ENCODE measurements at places on chromosomes 2 and 18.

DNA sequence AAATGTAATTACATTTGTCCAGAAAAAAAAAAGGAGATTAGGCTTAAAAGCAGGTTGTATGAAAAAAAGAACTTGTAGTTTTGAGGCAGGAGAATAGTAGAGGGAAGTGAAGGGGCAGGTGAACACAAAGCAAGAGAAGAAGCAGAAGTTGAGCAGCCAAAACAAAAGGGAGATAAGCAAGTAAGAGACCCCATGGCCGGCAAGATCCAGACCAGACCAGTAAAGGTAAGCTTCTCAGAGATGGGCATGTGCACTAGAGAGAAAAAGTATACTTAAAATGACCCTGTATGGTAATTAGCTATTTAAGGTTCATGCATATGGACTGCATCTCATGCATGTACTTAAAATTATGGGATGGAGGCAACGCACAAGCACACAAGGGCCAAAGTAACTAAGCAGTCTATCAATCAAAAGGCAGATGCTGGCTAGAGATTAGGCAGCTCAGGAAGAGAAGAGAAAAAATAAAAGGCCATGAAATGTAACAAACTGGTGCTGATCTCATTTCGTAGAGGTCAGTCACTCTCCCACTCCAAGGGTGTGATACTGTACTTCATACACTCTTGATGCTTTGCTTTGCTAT is 9.7 kb downstream of the SIGLEC15 start:
- DNase-seq = no peak

DNA sequence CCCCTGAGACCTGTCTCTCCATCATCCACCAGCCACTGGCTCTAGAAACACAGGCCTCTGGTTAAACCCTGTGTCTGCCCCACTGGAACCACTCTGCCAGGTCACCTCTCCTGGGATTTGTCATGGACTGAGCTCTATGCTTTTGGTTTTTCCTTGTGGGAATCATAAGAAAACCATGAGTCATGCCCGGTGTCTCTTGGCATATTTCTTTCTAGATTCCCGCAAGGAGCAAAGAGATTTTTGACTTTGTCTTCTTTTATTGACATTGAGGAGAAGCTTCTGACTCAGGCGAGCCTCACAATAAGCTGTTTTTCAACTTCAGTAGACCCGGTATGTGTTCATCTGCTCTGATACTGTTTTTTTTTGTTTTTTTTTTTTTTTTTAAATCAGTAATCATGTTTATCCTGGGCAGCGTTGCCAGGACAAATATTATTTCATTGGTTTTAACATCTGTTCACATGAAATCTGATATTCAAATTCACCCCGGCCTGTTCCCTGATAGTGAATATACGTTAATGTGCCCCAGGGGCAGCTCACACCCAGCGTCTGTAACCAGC is 207.1 kb downstream of the ACKR3 start:
- no peak for DNase-seq

DNA sequence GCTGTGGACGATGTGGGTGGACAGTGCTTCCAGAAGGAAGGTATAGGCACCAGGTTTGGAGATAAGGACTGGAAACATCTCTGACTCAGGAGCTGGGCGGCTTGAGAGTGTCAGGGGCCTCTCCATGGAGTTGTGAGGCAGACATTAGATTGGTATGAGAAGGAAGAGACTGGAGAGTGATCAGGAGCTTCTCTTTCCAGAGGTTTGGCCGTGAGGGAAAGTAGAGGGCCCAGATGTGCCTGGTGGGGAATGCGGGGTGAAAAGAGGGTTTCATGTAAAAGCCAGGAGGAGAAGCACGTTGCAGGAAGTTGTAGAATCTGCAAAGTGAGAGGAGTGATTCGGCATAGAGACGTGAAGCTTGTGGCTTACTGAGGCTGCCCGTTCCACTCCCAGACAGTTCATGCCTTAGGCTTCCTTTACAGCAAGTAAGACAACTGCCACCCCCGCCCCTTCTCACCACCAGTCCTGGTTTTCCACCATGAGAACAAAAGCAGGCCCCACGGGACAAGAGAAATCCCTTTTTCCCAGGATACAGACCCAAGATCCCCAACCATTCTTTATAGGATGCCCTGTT is 166.3 kb upstream of the HDAC4 start:
- DNase-seq = no peak

GRCh38 chr2:175001566-175001965 is 3.6 kb downstream of the CHN1 start:
- DNase-seq = no peak

GRCh38 chr18:53441761-53442414 is 782.6 kb downstream of the MBD2 start:
- DNase-seq = no peak

DNA sequence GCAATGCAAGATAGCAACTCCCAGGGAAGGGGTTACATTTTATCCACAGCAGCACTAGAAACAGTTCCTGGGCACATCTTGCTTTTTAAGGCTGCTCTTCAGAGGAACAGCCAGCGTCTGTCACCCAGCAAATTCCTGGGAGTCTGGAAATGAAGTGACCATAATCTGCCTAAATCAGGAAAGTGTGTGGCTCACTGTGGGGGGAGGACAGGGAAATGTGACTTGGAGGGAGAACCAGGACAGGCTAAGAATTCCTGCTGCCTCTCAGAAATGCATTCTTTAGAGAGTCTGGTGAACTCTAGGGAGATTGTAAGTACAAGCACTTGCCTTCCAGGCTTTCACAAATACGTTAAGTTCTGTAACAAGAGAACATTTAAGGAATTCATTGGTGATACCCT is 364.3 kb upstream of the SPHKAP start:
- DNase-seq = no peak

- no peak for DNase-seq
Measured at GRCh38 chr2:69272803-69273471, 114.1 kb downstream of the GFPT1 start.

GRCh38 chr2:70357684-70358071 is 55.8 kb upstream of the FAM136A start:
- DNase-seq = no peak

DNA sequence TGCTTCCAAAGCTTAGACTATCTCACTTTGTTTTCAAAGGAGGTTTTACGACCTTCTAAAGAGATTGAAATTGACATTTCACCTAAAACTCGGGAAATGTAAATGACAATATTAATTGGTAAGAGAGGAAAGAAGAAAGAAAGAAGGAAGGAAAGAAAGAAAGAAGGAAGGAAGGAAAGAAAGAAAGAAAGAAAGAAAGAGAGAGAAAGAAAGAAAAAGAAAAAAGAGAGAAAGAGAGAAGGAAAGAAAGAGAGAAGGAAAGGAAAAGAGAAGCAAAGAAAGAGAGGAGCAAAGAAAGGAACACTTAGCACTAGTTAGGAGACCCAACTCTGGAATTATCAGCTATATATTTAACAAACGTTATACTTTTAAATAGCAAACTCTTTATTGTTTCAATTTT is 3.7 kb downstream of the GKN1 start:
- DNase-seq = no peak

- no peak for DNase-seq
Measured at GRCh38 chr2:127638361-127639110, 7.4 kb upstream of the GPR17 start.

- no peak for DNase-seq
Measured at GRCh38 chr2:104844807-104845551, 8.9 kb upstream of the POU3F3 start.

DNA sequence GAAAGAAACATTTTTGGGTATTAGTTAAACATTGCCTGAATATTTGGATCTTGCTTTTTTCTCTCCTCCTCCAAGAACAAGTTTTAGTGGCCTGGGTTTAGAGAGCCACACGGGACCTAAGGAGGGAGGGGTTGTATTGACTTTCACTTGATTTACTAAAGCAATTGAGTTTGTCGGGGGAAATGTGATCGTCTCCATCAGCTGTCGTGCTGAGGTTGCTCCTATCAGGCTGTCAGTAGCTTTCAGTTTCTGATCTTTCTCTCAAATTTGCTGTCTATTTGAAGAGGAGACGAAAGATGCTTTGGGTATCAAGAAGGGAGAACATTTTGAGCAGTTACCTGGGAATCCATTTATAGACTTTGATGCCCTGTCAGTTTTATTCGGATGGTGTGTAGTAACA is 106.0 kb downstream of the SETBP1 start:
- no peak for DNase-seq

GRCh38 chr2:219962801-219963200 is 335.4 kb downstream of the SLC4A3 start:
- DNase-seq = no peak

- DNase-seq = no peak
Measured at GRCh38 chr18:47163241-47163640, 12.9 kb downstream of the IER3IP1 start.

DNA sequence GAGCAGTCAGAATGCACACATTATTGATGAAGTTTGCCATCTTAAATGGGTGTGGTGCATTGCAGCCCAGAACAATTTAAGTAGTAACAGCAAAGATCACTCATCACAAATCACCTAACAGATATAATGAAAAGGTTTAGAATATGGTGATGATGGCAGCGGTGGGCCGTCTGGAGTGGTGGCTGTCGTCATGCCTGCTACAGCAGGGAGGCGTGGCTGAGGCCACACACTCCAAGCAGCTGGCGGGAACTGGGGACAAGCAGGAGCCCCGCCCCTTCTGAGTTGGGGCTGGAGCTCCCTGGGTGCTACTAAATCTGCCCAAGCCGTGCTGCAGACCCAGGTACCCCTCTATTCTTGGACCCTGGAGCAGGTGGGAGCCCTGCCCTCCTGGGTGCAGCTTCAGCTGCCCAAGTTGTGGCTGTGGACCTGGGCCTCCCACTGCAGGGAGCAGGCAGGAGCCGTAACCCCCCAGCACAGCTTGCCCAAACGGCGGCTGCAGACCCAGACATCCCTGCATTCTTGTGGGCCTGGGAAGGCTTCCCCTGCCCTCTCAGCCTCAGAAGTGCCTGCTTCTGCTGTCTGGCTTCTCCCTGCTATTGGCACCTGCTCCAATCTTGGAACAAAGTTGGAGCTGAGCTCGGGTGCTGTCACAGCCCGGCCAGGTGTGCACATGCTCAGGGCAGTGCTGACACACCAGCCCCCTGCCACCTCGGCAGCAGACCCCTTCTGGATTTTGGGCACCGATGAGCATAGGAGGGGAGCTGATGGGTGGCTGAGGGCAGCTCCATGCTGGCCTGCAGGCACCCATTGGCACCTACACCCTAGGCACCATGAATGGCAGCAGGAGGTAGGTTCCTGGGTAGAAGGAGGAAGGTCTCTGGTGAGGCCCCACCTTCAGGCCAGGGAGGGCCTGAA is 149.3 kb downstream of the EHBP1 start:
- no peak for DNase-seq

- no peak for DNase-seq
Measured at GRCh38 chr2:101111917-101112771, 39.0 kb downstream of the TBC1D8 start.

GRCh38 chr2:192166946-192167345 is 27.8 kb downstream of the TMEFF2 start:
- DNase-seq = no peak

DNA sequence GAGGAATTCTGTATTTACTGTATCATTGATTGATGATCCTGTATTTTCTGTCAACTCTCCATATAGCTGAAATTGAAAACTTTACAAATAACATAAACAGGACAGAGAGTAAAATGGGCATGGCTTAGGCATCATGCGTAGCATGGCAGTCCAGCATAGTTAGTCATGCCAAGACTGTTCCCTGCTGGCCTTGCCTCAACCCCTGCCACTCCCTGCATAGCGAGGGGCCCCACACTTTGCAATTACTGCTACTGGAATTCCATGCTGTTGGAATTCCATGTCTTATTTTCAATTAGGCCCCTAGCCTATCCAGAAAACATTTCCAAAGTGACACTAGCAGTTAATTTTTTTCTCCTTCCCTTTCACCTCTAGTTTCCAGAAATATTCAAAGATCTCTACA is 15.1 kb upstream of the SOX11 start:
- no peak for DNase-seq

DNA sequence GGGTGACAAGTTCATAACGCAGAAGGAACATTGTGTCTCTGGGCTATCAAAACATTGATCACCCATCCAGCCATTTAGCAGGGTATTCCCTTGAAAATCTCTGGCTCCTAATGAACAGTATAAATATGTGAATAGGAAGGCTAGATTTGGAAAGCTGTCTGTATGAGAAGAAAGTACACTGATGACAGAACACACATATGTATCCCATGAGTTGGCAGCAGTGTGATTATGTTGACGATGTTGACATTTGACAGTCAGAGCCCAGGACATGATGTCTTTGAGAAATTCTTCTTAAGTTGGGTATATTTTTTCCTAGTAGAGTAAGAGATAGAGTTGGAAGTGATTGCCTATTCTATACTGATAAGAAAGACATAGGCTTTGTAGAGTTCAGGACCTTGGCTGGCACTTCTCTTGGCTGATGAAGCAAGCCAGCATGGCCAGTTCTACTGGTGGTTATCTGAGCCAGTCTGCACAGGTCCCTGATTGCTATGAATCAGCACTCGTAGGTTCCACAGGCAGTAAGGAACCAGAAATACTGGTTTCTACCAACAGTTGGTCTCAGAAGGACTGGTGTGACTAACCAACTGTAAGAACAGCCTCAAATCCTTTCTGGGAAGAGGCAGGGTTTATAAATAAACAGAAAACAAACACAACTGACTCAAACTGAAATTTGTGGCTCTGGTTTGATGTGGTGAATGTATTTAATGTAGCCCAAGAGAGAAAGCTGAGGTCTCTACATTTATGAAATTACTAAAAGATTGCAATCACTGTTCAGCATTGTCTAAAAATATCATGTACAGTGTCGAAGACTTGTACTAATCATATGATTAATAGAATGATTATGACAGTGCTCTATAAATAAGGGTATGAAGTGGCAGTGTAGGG is 43.9 kb upstream of the RAPH1 start:
- DNase-seq = no peak

DNA sequence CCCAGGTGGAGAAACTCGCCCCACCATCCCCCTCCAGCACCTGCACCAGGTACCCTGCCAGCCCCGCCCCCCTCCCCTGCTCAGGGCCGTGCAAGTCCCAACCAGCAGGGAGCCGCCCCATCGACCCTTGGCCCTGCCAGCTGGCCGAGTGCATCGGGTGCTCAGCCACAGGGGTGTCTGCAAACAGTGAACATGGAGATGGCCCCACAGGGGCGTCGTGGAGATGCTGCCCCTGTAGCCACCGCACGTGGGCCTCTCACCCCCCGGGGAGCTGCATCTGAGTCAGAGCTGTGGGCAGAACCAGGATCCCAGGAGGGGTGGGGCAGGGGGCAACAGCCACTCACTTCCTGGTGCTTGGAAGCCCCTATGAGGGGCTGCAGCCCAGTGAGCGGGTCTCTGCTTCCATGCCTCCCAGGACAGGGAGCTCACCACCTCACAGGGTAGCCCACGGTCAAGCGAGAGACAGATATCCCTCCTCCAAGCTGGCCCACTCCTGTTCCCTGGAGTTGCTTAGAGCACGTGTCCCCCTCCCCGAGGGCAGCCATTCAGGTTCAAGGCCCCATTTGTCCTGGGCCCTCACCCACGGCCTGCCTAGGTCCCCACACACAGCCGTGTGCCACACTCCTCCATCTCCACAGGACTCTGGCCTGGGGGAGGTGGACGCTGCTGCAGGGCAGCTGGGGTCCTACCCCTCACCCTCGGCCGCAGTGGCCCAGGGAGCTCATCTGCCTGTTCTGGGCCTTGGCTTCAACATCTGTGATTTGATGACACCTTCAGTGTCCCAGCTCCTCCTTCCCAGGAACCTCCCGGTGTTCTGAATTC is 1.1 kb upstream of the MAB21L4 start:
- no peak for DNase-seq
